Fibroblast of pulmonary artery (primary cell): ENCODE measurements at places on chromosomes 2 and 18.

DNA sequence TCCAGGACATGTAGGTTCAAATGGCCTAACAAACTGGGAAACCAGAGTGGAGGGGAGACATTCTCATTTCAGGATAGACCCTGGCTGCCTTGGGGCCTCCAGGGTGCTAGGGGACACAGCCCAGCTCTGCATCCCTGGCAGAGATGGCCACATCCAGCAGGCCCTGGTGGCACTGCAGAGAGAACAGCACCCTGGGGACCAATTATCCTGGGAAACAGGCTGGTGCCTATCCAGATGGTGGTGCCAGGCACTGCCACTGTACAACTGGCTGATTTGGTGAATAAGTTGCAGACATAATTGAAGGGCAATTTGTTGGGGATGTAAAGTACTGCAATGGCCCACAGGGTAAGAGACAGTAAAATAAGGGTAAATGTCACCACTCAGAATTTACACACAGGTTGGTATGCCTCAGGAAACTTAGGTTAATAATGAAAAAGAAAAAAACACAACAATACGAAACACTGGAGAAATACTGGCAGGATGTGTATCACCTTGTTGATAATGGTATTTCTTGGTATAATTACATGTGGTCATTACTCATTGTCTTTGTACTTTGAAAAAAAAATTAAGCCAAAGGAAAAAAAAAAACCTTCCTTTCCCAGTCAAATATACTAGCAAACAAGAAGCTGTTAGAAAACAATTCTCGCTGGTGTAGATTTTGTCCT, 12.8 kb upstream of the SFTPB start:
- DNase-seq = no peak

DNA sequence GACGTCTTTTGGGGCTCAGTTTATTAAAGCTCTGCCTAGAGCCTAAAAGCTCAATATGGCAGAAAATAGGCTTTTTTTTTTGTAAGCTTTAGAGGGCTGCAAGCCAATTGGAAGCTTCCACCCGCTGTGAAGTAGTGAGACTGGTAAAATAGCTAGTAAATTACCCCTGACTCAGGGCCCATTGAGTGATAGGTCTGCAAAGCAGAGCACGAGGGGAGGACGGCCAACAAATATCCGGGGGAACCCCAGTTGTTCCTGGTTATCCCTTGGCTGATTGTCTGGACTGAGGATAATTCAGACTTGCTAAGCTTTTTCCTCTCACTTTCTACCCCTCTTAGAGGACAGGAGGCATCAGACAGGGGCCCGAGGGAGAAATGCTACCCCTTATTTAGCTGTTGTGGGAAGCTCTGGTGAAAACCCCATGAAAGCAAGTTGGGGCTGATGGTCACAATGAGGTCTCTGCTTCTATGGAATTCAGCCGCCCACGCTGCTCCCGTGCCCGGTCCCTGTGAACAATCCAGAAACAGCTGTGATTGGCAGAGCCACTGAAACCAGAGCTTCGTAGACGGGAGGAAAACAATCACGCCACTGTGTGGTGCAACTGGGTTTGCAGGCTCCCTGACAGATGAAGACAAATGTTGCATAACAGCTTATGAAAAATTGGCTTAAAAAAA, 141.9 kb upstream of the LGALSL start:
- DNase-seq = peak; percentile 98

- DNase-seq = no peak
These were observed 22.4 kb downstream of the HRH4 start for GRCh38 chr18:24482821-24483220.

- no peak for DNase-seq
These were observed 21.5 kb downstream of the NAB1 start for GRCh38 chr2:190670182-190670946.

DNA sequence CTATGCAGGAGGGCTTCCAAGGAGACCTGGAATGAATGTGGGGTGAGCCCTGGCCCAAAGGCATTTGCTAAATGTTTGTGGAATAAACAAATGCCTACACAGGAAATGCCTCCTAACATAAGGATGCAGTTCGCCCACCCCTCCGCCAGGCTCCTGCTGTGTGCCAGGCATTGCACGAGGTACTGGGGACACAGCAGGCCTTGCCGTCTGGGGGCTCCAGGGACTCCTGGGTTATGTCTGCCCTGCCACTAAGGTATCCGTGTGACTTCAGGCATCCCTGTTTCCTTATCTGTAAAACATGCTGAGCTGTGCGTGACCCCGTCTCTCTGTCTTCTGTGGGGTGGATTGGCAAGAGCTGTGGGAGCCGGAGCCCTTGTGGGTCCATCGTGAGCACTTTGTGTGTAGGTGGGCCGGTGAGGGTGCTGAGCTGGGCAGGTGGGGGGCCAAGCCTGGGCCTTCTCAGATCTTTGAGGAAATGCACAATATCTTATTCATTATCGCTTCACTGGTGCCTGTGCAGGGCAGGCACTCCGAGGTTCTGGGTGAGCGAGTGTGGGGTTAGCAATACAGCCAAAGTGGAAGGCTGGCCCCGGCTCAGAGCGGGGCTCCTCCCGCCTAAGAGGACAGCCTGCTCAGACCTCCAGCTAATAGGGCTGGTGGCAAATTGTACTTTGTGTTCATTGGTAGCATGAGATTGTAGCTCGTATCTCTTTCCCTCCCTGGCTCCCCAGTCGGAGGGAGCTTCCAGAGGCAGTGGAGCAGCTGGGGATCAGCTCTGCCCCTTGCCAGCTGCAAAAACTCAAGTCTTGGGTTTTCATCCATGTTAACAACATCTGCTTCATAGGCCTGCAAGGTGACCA, 126.8 kb downstream of the GLI2 start:
- no peak for DNase-seq

- no peak for DNase-seq
These were observed 34.5 kb upstream of the DSEL start for GRCh38 chr18:67550872-67551520.

DNA sequence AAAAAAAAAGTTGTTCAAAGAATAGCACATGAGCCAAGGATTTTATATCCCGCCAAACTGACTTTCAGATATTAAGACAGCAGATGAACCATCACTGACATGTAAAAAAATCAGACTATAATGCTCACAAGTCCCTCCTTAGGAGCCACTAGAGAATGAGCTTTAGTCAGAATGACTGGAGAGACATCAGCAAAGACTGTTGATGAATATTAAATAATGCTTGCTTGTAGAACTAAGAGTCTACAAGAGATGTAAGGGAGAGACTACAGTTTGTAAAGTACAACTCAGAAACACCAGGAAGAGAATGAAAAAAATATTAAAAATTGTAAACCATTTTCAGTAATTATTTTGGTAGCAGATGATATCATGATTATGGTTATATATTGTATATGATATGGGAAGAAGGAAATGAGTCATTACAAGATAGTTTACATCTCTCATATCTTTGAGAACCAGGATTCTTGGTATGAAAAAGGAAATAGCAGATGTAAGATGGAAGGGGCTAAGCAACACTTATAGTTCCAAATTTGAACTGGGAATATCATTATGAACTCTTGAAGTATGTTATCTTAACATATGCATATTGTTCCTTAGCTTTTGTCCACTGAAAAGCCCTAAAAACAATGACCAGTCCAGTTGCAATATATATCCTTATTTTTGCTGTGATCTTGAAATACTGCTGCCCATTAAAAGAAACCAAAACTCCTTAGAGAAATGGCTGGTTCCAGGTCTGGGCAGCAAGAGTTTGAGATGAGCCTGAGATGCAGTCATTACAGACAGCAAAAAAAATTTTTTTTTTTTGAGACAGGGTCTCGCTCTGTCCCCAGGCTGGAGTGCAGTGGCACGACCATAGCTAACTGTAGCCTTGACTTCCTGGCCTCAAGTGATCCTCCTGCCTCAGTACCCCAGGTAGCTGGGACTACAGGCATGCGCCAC, 55.7 kb downstream of the PTPN2 start:
- DNase-seq = no peak

- peak; percentile 37 for DNase-seq
These were observed 19.3 kb downstream of the PPP4R1 start for GRCh38 chr18:9594823-9595596.

- no peak for DNase-seq
These were observed 284.6 kb downstream of the MYT1L start for GRCh38 chr2:2046497-2046896.

DNA sequence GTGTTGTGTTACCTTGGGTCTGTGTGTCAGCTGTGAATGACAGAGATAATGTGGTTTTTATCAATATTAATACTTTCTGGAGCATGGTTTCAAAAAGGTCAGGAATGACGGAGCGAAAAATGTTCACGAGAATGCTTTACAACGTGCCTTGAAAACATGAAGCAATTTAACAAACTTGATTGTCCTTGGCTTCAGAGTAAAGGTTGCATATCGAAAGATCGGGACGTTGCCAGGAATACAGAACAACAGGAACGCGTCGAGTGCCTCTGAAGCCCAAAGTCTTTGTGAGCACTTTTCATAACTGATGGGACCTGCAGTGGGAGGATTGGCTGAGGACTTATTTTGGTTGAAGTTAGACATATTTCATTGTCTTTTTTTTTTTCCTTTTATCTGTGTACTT, 206.1 kb downstream of the ZNF407 start:
- DNase-seq = peak; percentile 66

DNA sequence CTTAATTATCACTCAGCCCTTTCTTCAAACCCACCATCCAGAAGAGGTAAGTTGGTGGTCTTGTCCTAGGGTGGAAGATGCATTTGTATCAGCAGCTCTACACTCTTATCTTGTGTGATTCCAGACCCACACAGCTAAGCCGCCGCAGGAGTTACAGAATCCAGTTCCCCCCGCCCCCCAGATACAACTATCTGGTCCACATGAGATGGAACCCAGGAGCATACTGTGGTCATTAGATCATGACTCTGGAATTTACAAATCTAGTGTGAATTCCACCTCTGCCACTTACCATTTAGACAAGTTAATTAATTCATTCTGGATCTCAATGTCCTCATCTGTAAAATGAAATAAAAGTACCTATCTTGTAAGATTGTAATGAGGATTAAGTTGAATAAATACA, 486.4 kb downstream of the BCL11A start:
- no peak for DNase-seq

DNA sequence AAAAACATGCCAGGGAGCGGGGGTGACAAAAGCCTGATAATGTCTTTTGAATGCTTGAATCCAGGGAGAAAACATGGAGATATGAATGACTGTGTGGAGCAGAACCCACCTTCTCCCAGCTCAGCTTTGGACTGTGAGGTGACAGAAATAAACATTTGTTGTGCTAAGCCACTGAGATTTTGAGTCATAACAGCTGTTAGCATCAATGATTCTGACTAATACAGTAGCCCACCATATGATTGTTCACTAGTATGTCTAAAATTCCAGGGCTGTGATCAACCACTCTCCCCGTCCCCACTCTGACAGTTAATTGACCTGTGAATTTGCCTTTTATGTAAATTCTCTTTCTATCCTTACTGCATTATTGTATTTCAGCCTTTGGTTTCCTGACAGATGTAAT, 69.1 kb downstream of the PDK1 start:
- DNase-seq = no peak

DNA sequence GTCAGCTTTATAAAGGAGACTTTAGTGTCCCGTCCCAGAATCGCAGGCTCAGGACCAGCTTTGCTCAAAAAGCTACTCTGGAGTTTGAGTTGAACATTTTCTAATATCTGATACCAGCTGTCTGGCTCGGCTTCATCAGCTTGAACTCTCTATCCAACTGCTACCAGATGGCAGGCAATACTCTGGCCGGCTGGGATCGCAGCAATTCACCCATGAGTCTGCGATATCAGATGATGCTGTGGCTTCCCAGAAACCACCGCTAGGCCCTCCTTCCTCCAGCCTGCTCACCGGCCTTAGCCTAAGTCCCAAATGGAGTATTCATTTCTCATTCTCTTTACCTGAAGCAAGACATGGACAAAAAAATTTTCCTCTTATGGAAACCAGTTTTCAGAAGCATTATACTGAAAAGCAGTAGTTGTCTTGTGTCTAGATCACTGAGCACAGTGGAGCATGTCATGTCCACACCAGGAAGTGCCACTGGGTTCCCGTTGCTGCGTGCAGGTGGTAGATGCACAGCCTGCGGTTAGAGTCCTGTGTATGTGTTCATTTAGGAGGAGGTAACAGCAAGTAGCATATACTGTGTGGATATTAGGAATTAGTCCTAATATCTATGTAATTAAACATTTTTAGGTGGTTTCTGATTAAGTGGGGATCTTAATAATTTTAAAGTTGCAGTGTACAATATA, 162.0 kb upstream of the SOX11 start:
- DNase-seq = no peak

DNA sequence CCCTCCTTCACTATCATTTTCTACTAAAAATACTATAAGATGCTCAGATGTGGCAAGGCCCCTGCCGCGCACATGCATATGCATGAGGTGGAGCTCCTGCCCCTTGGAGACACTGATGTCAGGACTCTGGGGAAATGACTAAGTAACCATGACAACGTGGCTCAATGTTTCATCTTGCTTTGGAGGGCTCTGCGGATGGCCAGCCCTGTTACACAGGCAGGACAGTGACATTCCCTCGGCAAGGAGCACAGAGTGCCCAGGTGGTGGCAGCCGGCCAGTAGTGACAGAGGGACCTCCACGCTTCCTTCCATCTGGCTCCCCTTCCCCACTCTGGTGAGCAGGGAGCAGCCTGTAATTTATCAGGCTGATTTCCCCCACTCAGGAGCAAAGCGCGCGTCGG, 364.1 kb downstream of the SS18 start:
- DNase-seq = peak; percentile 2

DNA sequence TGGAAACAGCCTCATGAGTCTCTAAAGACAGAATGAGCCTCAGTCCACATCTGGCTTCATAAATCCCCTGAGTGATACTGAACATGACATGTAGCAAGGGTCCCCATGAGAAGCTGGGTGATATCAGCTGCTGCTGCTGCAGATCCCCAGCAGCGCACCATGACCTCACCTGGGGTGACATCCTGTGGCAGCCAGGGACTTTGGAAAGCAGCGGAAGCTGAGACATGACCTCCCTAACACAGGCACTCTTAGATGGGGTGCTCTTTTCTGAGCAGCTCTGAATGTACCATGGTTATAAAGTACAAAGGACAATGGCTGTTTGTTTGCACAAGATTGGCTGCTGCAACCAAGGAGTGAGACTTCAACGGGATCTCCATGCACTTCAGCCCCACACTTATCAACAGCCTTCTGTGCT, 74.7 kb upstream of the TMEM200C start:
- no peak for DNase-seq

DNA sequence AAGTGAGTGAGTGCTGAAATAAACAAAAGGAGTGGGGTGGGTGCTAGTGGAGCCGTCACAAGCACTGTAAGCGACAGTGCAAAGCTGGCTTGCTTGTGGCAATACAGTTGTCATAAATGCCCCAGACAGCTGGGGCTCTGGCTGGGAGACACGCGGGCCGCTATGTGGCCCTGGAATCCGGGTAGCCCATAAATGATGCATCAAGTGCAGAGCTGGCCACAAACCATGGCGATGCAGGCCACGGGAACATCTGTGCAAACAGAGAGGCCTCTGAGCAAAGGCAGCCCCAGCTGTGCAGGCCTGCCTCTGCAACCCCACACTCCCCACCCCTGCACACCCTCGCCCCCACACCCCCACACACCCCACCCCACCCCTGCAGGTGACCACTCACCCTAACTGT, 349.2 kb upstream of the ID2 start:
- no peak for DNase-seq

- DNase-seq = no peak
These were observed at the start of gene TRPM8 for GRCh38 chr2:233917116-233917515. TRPM8 (plus strand) TSS chr2:233917373; CDS start chr2:233926538, 9,165 bp downstream.
